ENCODE measurements at places on chromosomes 5 and 9. TPM values are rescaled to one million over a fixed set of nuclear protein-coding genes. Genes with fewer than 3 reads are reported as not detected.

DNA sequence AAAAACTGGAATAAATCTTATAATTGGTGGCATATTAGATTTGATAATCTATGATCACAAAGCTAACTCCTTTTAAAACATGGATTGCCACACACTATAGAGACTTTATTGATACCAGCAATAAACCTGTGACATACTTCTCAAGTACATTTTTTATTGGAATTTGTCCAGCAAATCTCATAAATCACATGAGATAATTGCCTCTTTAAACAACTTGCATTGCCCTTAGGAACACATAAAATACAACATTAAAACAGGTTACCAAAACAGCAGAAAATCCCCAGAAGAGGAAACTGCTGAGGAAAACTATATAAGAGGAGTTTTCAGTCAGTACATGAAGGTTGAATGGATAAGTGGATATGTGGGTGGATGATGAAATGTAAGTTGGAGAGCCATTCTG is 124.6 kb downstream of the SNCAIP start:
- no peak for DNase-seq

- DNase-seq = no peak
Observed at GRCh38 chr5:145723516-145723915, 111.6 kb downstream of the PRELID2 start.

GRCh38 chr5:153340738-153341137 is 149.7 kb upstream of the GRIA1 start:
- no peak for DNase-seq

DNA sequence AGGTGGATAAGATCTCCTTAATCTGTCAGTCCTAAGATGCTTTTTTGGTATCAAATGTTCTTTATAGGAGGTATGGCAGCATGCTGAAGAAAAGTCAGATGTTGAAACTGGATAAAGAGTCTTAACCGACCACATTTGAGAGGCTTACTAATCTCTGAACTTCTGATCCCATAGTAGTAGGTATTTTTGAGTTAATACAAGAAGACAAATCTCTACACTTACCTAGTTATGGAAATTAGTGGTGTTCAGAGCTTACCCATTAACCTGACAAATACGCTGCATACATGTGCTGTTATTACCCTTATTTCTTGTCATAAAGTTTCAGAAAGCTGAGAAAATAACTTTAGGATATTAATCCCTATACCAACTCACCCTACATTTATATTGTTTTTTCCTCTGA is 83.0 kb downstream of the ISL1 start:
- no peak for DNase-seq

DNA sequence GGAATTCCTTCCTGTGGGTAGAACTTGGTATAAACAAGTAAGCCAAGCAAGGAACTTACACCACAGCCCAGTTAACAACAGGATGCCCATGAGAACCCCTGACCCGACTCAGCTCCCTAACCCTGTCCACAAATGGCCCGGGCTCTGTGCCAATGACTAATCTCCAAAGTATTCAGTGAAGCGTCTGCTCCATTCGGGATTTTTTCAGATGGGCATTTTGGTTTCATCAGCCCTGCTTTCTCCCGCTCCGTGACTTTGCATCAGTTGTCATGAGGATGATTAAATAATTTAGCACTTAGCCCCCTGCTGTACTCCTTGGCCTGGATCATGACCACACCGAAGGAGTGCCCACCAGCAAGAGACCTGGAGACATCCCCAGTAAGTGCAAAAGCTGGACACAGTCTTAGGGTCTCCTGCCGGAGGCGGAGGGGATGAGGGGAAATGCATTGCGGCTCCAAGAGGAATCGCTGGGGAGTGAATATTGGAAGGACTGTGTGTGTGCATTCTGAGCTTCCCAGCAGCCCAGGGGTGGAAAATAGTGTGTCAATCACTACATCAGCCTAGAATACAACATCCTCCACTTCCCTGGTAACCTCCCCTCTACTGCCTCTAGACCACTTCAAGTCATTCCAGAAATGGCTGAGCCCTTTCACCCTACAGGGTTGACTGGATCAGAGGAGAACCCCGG is 41.4 kb upstream of the DNAH5 start:
- no peak for DNase-seq

DNA sequence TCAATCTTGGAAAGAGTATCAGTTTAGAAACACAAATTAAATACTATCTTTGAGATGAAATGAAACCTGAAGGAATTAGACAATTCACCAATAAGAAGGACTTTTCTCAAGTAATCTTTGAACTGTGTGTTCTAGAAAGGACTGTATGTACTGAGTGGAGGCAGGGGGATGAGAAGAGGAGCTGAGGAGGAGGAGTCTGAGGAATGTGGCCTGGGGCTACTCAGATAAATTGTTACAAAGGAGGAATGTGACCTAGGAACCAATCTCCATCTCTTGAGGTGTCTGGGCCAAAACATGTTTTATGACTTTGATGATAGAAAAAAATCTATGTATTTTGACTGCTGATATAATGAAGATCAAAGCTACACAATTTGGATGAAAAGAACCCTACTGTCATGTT is 124.3 kb upstream of the ANKRD55 start:
- DNase-seq = no peak

- no peak for DNase-seq
Observed at GRCh38 chr9:81776834-81777233, 87.5 kb upstream of the TLE1 start.

DNA sequence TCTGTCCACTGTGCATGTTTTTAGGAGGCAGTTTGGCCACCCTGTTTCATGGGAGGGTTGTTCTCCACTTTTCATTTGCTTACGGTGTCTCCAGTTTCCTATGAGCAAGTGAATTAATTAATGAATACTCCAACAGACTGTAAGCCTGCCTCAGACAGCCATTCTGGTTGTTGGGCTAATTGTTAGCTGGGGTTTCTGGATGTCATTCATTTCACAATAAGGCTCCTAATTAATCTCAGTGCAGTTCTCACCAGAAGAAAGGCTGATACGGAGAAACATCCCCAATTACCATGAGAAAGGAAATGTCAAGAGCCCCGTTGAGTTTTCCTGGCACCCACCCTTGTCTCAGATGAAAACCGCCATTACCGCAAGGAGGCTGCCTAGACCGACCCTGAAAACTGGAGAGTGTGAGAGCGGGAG is 75.8 kb downstream of the MAP1B start:
- DNase-seq = no peak

DNA sequence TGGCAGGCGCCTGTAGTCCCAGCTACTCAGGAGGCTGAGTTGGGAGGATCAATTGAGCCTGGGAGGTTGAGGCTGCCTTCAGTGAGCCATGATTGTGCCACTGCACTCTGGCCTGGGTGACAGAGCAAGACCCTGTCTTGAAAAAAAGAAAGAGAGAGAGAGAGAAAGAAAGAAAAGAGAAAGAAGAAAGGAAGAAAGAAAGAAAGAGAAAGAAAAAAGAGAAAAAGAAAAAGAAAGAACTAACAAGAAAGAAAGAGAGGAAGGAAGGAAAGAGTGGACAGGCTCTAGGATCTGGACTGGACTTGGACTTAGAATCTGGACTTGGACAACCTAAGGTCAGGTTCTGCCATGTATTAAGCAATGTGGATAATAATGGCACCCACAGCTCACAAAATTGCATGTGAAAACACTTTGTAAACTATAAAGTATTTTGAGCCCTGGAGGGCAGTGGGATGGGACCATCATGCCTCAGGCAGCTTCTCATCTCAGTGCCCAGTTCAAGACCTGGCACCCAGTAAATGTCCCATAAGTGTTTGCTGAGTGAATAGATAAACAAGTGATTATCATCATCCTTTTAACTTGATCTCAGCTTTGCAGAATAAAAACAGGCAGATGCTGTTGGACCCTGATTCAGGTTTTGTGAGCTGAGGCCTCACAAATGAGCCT is 12.8 kb upstream of the PHF19 start:
- no peak for DNase-seq

DNA sequence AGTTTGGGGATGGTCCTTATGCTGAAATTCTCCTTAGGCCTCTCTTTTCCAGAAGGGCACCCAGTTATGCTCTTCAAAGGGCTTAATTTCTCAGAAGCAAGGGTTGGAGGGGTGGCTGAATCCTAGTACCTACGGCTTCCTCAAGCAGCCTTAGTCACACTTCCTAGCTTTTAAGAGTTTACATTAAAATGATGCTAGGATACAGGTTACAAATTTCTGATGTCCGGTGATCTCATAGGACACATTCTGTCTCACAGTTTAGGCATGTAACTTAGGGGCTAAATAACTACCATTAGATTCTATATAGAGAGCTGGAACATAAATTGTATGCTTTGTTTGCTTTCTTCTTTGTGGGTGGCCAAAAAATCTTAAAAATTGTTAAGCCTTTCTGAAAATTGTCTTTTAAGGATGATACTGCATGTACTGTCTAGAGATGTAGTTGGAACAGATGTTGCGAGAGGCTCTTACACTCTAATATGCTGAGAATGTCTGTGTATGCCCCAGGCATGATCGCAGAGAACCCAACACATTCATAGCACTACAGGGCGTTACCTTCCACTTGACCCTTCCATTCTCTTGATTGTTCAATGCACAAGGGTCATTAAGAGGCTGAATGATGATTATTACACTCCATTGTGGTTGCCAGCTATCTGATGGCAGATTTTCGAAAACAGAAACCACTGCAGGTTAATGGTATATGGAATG is 139.1 kb downstream of the TMEM38B start:
- DNase-seq = no peak

DNA sequence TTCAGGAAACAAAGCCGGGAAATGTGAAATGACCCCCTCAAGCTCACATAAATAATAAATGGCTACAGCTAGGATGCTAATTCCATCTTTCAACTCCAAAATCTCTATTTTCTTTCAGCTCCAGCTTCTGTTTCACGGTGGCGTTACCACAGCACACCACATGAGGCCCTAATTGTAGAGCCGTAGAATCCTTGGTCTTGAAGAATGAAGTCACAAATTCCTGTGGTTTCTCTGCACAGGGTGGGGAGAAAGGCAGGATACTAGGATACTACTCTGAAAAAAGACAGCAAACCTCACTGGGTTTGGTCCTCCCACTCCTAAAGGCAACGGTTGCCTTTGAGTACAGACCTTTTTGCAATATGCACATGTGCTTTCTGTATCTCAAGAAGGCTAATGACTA is 13.9 kb upstream of the RARS1 start:
- DNase-seq = no peak

DNA sequence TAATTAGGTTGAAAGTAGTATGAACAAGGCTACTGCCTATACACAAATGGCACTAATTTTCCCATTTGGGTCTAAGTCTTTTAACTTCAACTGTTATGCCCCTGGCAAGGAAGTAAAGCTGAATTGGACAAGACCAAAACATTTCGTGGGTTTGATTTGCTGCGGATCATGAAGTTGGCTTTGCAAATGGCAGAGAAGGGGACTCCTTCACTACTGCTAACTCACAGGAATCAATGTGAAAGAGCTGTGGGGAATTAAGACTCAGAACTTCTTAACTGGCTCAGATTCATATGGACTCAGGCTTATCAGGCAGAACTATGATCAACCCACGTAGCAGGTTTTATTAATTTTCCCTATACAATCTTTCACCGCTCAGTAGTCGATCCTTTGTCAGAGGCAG is 73.8 kb upstream of the IFNE start:
- DNase-seq = no peak

DNA sequence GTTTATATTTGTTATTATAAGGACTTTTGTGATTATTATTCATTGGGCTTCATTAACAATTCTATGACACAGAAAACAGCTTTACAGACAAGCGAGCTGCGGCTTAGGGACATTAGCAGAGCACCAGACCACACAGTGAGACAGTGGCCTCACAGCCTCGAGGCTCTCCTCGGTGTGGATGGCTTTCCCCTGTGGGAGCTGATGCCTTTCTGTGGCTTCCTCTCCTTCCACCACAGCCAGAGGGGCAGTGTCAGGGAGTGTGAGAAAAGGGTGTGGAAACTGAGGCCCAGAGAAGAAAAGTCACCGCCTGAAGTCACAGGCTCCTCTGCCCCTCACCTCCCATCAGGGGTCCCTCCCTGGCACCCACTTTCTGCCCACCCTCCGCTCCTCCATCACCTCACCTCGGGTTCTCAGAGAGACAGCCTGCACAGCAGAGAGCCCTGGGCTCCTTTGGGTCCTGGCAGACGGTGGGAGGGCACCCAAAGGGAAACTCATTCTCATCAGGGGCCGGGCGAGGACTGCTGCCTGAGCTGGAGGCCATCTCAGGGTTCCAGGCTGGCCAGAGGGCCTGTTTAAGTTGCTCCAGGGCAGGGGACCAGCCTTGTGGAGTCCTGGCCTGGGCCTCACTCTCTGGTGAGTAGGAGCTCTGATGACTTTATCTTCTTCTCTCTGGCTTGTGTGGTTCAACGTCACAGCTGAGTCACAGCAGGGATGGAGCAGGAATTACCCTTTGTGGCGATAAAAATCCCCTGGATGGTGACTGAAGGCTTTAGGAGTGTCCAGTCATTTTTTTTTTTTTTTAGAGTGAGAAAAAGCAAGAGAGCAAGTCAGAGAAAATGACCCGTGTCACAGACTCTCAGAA is 830 bp downstream of the TRAF1 start:
- peak; percentile 51 for DNase-seq

DNA sequence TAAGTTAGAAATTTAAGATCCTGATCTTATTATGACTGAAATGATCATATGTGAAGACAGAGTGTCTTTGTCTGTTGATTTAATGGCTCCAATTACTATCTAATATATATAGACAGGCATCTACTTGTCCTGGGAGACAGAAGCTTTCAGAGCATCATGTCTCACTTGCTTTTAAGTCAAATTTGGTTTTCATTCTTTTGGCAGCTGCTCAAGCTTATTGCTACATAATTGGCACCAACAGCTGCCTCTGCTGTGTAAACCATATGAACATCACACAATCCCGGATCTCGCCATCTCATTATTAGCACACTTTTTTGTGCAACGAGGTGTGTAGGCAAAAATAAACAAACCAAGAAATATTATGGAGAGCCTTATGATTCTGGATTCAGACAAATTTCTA is 1717.9 kb downstream of the EFNA5 start:
- DNase-seq = no peak

GRCh38 chr5:74140409-74140808 is 500.1 kb downstream of the ENC1 start:
- DNase-seq = no peak

DNA sequence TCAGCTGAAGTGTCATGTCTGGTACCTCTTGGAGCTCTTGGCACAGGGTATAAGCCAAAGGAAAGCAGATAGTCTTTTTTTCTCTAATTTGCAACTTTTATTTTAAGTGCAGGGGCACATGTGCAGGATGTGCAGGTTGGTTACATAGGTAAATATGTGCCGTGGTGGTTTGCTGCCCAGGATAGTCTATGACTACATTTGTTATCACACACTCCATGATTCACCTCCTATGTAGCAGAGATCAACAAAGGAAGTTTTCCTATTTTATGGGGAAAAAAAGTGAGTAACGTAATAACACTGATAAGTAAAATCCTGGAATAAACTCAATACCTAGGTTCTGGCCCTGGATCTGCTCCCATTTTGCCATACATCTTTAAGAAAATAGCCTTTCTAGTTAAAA is 234.6 kb downstream of the CAAP1 start:
- no peak for DNase-seq

GRCh38 chr9:16898464-16898863 is 28.0 kb upstream of the BNC2 start:
- no peak for DNase-seq

GRCh38 chr9:127451858-127452656 is 747 bp downstream of the LRSAM1 start:
- no peak for DNase-seq

TMEM252 gene
- total RNA-seq = not detected

IL4 gene
- total RNA-seq = 0.85 TPM

ADAMTS6 gene
- 3.5 TPM for total RNA-seq

SLC28A3 gene
- total RNA-seq = not detected

SLC34A3 gene
- not detected for total RNA-seq

IL13 gene
- total RNA-seq = 0.65 TPM

FOXD4L6 gene
- total RNA-seq = not detected

CER1 gene
- not detected for total RNA-seq

RETREG1 gene
- total RNA-seq = 55.5 TPM

ACSL6 gene
- total RNA-seq = 23.7 TPM

SLC9A3 gene
- total RNA-seq = 3.0 TPM

CYLC2 gene
- not detected for total RNA-seq

ARPC5L gene
- total RNA-seq = 35.4 TPM
